ENCODE measurements at places on chromosomes 11 and 22.

GRCh38 chr11:413120-414081 is 1.4 kb downstream of the SIGIRR start:
- DNase-seq, result no peak

DNA sequence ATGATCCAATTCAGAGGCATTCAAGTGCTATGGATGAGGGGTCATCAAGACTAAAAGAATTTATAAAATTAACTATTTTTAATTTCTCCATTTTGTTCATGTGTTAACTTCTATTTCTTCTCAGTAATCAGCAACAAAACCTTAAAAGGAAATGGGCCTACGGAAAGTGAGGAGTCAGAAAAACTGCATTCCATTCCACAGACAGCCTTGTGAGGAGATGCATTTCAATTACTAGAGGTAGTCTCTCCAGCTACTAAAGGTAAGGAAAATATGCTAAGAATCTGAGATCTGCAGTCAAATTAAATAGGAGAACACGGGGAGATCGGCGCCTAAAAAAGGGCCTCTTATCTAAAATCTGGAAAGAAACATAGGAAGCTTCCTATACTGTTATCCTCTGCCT is 661.7 kb downstream of the DLG2 start:
- no peak for DNase-seq

DNA sequence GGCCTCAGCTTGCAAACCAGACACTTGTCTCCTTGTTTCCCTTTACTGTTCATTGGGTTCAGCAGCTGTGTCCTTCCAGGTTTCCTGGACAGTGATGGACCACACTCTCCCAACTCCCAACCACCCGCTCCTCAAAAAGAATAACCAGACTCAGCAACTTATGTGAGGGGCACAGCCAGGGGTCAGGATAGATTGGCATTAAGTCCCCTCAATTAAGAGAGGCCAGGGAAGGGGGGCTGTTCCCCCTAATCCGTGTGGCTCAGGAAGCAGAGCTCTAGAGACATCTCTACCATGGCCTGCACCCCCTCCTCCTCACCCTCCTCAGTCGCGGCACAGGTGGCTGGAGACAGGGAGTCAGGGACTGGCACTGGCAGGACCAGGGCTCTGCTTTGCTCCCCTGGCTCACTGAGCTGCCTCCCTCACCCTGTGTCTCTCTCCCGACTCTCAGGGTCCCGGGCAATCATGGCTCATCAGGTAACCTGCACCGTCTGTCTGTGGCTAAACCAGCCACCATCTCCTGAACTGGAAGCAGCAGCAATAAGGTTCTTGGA is 111.7 kb downstream of the ZNF280B start:
- DNase-seq, result no peak

GRCh38 chr11:45151362-45151982 is 5.0 kb downstream of the PRDM11 start:
- no peak for DNase-seq

- DNase-seq, result no peak
Measured at GRCh38 chr11:126341760-126342161, 13.7 kb upstream of the ST3GAL4 start.
